Naive B cell (primary cell): ENCODE measurements at places on chromosomes 12 and 14.

DNA sequence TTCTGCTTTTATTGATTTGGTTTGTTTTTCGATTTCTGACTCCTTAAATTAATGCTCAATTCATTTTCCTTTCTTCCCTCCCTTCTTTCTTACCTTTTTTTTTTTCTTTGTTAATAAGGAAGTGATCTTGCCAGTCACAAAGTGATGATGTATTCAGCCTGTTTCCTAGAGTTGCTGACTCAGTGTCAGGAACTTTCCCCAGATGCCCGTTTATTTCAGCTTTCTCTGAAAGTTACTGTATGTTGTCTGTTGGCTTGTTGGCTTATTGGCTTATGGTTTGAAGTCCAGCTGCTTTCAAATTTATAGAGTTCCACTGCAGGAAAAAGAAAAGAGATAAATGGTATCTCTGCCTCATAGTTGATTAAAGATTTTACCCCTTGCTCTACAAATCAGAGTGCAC is 12.4 kb upstream of the SLC6A15 start:
- DNase-seq = no peak
- H3K4me3 ChIP-seq = no peak overlapping the region
- no peaks in the 10 kb centered on the region for H3K4me1 ChIP-seq
- no peaks in the 10 kb centered on the region for H3K27me3 ChIP-seq
- H3K36me3 ChIP-seq = no peaks in the 10 kb centered on the region
- H3K27ac ChIP-seq = no peak overlapping the region

DNA sequence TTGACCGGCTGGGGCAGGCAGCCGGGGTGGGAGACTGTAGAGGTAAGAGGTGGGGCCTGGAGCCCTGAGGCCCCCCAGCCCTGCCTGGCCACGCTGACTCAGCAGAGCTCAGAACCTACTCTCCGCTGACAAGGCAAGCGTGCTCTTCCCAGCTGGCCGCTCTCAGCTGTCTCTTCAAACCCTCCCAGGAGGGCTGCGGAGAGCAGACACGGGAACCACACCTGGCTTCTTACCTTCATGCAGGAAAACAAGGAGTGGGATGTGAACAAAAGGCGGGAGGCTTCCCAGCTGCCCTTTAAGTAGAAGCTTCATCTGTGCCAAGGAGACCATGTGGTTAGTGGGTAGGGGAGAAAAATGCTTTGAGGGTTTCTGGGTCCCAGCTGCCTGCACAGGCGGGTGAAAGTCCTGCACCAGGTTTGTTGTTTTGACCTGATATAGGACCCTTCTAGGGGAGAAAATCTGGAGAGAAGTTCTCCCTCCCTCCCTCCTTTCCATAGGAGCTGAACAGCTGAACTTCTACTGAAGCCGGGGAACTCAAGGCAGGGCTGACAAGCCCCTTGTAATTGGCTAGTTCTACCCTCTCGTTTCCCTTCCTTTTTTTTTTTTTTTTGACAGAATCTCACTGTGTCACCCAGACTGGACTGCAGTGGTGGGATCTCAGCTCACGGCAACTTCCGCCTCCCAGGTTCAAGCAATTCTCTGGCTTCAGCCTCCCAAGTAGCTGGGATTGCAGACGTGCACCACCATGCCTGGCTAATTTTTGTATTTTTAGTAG is 12.8 kb upstream of the TESC start:
- no peak for DNase-seq
- no peaks in the 10 kb centered on the region for H3K27me3 ChIP-seq
- H3K4me1 ChIP-seq = no peaks in the 10 kb centered on the region
- no peak overlapping the region for H3K4me3 ChIP-seq

DNA sequence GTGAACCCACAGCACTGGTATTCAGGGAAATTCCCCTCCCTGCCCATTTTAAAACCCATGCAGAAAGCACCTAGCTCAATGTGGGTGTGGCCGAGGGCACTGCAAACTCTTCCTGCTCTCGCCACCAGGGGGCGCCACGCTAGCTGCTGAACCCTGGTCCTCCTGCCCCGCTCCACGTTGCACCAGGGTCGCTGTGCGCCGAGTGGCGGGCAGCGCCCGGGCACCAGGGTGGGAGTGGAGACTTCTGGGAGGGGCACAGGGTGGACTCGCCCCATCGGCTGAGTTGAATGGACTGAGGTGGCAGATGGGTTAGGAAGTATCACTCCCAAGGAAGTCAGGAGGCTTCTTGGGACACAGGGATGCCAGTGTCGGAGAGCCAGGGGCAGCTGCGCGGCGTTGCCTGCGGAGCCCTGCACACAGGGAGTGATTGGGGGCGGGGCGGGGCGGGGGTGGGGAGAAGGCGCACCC is 48.1 kb upstream of the BCL11B start:
- no peaks in the 10 kb centered on the region for H3K4me1 ChIP-seq

GRCh38 chr12:130367003-130367402 is 29.3 kb downstream of the PIWIL1 start:
- no peaks in the 10 kb centered on the region for H3K36me3 ChIP-seq
- DNase-seq = no peak
- no peak overlapping the region for H3K4me3 ChIP-seq
- H3K27me3 ChIP-seq = peaks cover 5% of the 10 kb centered on the region
- H3K4me1 ChIP-seq = no peaks in the 10 kb centered on the region

DNA sequence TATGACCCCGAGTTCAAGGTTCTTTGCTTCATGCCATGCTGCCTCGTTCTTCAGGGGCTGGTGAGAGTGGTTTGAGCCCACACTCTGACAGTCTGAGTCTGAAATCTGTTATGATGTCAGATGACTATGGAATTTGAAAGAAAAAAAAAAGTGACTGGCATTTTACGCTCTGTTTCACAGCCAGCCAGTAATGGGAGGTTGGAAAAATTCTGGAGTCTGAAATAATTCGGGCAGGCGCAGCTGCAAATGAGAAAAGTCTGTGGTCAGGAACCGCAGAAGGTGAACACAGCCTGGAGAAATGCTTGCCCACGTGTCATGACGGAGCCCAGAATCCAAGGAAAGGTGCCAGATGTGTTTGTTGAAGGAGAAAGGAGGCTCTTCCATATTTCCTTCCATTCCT is 269.8 kb upstream of the PWP1 start:
- no peaks in the 10 kb centered on the region for H3K27me3 ChIP-seq
- H3K4me3 ChIP-seq = no peak overlapping the region
- H3K27ac ChIP-seq = no peak overlapping the region
- peaks cover 5% of the 10 kb centered on the region for H3K36me3 ChIP-seq
- H3K4me1 ChIP-seq = no peaks in the 10 kb centered on the region

- H3K27ac ChIP-seq = no peak overlapping the region
- no peaks in the 10 kb centered on the region for H3K36me3 ChIP-seq
- no peak for DNase-seq
- H3K4me1 ChIP-seq = no peaks in the 10 kb centered on the region
- peaks cover 7% of the 10 kb centered on the region for H3K27me3 ChIP-seq
- H3K4me3 ChIP-seq = no peak overlapping the region
Observed at GRCh38 chr14:101588990-101589389, 27.7 kb downstream of the DIO3 start.

- DNase-seq = peak; percentile 54
- peak overlapping the region; percentile 86 for H3K4me3 ChIP-seq
- H3K36me3 ChIP-seq = no peaks in the 10 kb centered on the region
- H3K4me1 ChIP-seq = peaks cover 11% of the 10 kb centered on the region
- no peaks in the 10 kb centered on the region for H3K27me3 ChIP-seq
Observed at GRCh38 chr12:100163416-100164152, 20.9 kb upstream of the BLTP3B start.

GRCh38 chr12:117749431-117749830 is 219.4 kb downstream of the KSR2 start:
- H3K27ac ChIP-seq = no peak overlapping the region
- no peaks in the 10 kb centered on the region for H3K36me3 ChIP-seq
- H3K4me1 ChIP-seq = no peaks in the 10 kb centered on the region
- H3K4me3 ChIP-seq = no peak overlapping the region

GRCh38 chr12:26402648-26403047 is 207.3 kb downstream of the SSPN start:
- DNase-seq = peak; percentile 20
- H3K27ac ChIP-seq = no peak overlapping the region
- H3K4me3 ChIP-seq = no peak overlapping the region

DNA sequence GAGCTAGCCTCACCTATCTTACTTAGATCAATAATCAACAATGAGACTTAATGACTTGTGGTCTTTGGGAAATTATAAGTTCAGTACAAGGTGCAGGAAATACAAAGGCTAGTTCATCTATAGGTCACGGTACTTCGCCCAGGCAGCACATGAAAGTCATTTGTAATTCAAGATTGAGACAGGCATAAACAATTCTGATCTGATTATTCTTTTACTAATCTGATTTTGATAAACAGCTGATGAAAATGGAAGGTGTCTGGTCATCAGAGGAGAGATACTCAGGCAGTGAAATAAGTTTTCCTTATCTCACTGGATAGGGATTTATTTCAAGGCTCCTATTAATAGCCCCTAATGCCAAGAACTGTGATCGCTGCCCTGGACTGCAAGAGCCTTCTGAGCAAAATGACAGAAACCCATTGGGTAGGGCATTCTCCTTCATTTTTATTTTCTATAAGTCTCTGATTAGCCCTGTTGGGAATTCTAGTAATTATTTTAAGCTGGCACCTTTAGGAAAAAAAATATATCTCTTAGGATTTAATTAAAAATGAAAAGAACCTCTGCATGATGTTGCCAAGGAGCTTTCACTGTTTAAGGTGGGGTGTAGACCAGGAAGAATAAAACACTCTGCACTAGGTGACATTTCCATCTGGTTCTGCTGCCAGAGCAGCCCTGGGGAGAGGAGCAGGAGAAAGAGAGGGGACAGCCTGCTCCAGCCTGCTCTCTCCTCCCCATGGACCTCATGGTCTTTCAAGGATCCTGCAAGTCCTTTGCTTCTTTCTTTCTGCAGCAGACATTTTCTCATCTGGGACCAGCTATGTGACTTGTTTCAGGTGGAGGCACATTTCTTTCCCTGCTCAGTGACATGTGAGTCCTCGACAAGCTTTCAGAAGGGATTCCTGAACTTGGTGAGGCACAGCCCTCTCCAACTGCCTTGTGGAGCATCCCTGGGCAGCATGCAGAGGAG is 44.8 kb downstream of the SSPN start:
- H3K4me1 ChIP-seq = no peaks in the 10 kb centered on the region
- H3K36me3 ChIP-seq = no peaks in the 10 kb centered on the region
- peaks cover 17% of the 10 kb centered on the region for H3K27me3 ChIP-seq
- H3K4me3 ChIP-seq = no peak overlapping the region
- H3K27ac ChIP-seq = no peak overlapping the region

DNA sequence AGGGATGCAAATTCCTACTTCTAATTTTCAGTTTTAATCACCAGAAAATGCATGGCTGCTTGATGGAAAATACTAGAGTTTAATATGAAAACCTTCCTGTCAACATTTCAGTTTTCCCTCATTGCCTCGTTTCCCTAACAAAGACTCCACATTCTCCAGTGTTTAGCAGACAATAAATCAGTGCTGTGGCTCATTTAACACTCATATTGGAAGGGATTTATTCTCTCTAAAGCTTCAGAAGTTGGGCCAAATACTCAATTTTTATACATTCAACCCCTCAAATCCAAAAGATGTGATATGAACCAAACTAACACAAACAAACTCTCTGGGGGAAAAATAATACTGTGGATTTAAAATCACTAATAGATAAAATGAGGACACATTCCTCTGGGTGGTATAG is 482.5 kb downstream of the FLRT2 start:
- H3K27ac ChIP-seq = no peak overlapping the region
- peaks cover 4% of the 10 kb centered on the region for H3K4me1 ChIP-seq
- H3K4me3 ChIP-seq = no peak overlapping the region
- no peak for DNase-seq
- H3K36me3 ChIP-seq = no peaks in the 10 kb centered on the region
- no peaks in the 10 kb centered on the region for H3K27me3 ChIP-seq

- no peak for DNase-seq
- peaks cover 7% of the 10 kb centered on the region for H3K27me3 ChIP-seq
- H3K4me3 ChIP-seq = no peak overlapping the region
- no peak overlapping the region for H3K27ac ChIP-seq
- H3K36me3 ChIP-seq = no peaks in the 10 kb centered on the region
Observed at GRCh38 chr12:43638806-43639205, 86.8 kb upstream of the ADAMTS20 start.

DNA sequence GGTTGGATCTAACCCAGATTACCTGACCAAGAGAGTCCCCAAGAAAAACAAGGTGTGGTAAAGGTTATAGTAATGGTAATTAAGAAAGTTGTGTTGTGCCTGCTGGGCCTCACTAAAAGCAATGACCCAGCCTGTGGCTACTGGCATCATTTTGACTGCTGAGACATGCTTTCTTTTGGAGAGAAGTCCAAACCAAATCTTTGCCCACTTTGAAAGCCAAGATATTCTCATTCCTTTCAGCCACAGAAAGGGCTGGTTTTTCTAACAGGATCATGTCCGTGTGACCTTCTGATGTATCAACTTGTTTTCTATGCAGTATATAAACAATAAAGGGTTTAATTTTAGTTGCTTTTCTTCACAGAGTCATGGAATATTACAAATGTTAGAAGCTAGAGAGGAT is 388.6 kb downstream of the RAD51B start:
- H3K27me3 ChIP-seq = no peaks in the 10 kb centered on the region
- DNase-seq = no peak
- no peak overlapping the region for H3K4me3 ChIP-seq
- H3K4me1 ChIP-seq = peaks cover 31% of the 10 kb centered on the region
- H3K27ac ChIP-seq = peak overlapping the region; percentile 53

DNA sequence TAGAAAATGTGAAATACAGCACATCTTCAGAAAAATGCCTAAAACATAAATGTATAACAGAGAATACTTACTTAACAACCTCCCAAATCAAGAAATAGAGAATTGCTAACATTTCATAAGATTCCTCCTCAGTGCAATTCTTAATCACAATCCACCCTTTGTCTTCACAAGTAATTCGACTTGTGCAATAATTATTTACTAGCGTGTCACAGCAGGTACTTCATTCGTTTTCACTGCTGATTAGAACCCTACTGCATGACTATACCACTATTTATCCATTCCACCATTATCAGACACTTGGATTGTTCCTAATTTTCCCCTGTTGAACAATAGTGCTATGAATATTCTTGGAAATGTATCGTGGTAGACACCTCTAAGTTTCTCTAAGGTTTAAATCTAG is 64.9 kb upstream of the BBS10 start:
- H3K4me3 ChIP-seq = no peak overlapping the region
- H3K27ac ChIP-seq = no peak overlapping the region
- peaks cover 12% of the 10 kb centered on the region for H3K4me1 ChIP-seq
- no peaks in the 10 kb centered on the region for H3K27me3 ChIP-seq
- no peaks in the 10 kb centered on the region for H3K36me3 ChIP-seq

GRCh38 chr12:8615206-8615605 is 2.5 kb upstream of the AICDA start:
- no peaks in the 10 kb centered on the region for H3K36me3 ChIP-seq
- DNase-seq = no peak
- H3K4me1 ChIP-seq = peaks cover 6% of the 10 kb centered on the region
- no peak overlapping the region for H3K4me3 ChIP-seq

DNA sequence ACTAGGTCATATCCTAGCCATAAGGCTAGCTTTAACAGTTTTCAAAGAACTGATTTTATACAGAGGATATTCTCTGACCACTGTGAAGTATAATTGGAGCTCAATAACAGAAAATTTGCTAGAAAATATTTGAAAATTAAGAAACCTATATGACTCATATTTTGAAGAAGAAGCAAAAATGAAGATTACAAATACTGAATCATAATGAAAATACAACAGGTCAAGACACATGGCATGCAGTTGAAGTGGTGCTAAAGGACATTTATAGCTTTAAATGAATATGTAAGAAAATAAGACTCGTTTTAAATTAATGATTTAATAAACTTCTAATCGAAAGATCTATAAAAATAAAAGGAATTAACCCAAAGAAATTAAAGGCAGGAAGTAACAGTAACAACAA is 1234.6 kb downstream of the SLC16A7 start:
- no peak overlapping the region for H3K27ac ChIP-seq
- no peaks in the 10 kb centered on the region for H3K4me1 ChIP-seq
- H3K4me3 ChIP-seq = no peak overlapping the region
- H3K27me3 ChIP-seq = no peaks in the 10 kb centered on the region
